Endothelial cell (in vitro differentiated cells): ENCODE measurements at places on chromosomes 6 and 20. TPM values are rescaled to one million over a fixed set of nuclear protein-coding genes. Genes with fewer than 3 reads are reported as not detected.
A peak's percentile ranks its signal among the peaks of the same experiment; 100 is the strongest.

Gene ADGB
- not detected for total RNA-seq

- no peak for DNase-seq
Measured at GRCh38 chr6:2684103-2684749, 66.5 kb downstream of the MYLK4 start.

GRCh38 chr20:6583134-6583738 is 184.2 kb upstream of the BMP2 start:
- peak; percentile 38 for DNase-seq

Gene LAMA4
- 23.9 TPM for total RNA-seq

DNA sequence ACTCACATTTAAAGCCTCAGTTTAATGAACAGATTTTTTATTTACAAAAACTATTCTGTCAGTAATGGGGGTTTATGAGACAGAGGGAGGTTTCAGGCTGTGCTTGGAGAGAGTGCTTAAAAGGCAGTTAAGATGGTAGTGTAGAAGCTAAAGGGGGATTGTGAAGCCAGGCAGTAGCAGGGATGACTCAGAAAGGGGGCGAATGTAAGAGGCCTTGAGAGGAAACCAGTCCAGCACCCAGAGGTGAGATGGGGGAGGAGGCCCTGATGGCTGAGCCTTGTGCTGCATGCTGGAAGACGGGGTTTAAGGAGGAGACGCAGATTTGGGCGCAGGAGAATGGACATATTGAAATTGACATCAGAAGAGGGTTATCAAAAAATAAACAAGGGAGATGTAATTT is 6.6 kb upstream of the SERPINB9 start:
- DNase-seq: no peak

GRCh38 chr20:61030130-61030529 is 221.9 kb upstream of the CDH4 start:
- DNase-seq: no peak

Gene TINAG
- not detected for total RNA-seq
